ENCODE measurements at places on chromosomes 3 and 15.

- peaks cover 15% of the 10 kb centered on the region for H3K4me1 ChIP-seq
- no peak for DNase-seq
- H3K36me3 ChIP-seq: peaks cover 3% of the 10 kb centered on the region
- peak overlapping the region; percentile 36 for H3K27ac ChIP-seq
Measured at GRCh38 chr15:60442031-60442650, 36.8 kb downstream of the ICE2 start.

DNA sequence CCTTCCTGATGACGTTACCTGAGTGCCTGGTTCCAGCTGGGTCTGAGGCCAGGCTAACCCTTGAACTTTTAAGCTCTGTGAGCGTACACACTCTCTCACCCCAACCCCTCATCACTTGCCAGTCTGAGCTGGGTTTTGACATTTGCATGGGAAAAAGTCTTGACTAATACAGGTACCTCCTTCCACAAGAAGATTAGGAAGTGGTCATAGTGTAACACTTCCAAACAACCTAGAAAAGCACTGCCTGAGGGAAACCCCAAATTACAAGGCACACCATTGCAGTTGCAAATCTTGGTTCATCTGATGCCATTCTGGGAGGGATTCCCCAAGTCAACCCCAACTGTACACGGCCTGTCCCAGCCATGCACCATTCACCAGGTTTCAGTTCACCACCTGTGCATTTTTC lies 499.8 kb downstream of the FOXP1 start:
- H3K4me1 ChIP-seq: peaks cover 65% of the 10 kb centered on the region
- peaks cover 7% of the 10 kb centered on the region for H3K36me3 ChIP-seq
- H3K27ac ChIP-seq: no peak overlapping the region
- H3K27me3 ChIP-seq: no peaks in the 10 kb centered on the region
- DNase-seq: no peak
- no peak overlapping the region for H3K4me3 ChIP-seq

GRCh38 chr15:32787949-32788348 lies 70.1 kb downstream of the GREM1 start:
- H3K36me3 ChIP-seq: peaks cover 2% of the 10 kb centered on the region
- no peak overlapping the region for H3K4me3 ChIP-seq
- H3K27ac ChIP-seq: no peak overlapping the region
- H3K4me1 ChIP-seq: peaks cover 19% of the 10 kb centered on the region

GRCh38 chr3:11555881-11556633 lies 87.7 kb downstream of the VGLL4 start:
- DNase-seq: no peak
- H3K36me3 ChIP-seq: peaks cover 31% of the 10 kb centered on the region
- H3K4me3 ChIP-seq: no peak overlapping the region

DNA sequence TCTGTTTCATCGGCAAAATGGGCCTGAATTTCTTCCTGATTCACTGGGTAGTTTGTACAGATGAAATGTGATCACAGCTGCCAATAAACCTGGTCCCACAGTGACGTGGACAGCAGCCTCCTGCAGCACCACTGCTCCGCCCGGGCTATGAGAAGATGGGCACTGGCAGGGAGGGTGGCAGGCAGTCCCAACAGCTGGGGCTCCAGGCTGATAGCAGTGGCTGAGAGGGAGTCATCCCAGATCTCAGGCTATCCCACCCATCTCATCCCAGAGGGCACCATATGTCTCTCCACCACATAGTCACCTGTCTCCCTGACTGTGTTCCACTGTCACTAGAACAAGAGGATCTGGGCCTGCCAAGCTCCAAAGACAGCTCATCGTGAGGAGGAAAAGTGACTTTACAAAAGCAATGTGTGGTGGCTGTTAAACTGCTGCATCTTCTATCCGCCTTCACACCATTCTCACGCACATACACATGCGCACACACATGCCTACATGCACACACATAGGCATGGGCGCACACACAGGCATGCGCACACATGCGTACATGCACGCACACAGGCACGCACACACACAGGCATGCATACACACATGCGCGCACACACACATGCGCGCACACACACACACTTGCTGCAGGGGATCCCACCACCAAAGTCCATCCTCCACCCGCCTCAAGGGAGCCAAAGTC lies 46.2 kb downstream of the RGMA start:
- H3K4me1 ChIP-seq: peaks cover 3% of the 10 kb centered on the region
- DNase-seq: peak; percentile 41
- no peak overlapping the region for H3K4me3 ChIP-seq
- no peak overlapping the region for H3K27ac ChIP-seq

DNA sequence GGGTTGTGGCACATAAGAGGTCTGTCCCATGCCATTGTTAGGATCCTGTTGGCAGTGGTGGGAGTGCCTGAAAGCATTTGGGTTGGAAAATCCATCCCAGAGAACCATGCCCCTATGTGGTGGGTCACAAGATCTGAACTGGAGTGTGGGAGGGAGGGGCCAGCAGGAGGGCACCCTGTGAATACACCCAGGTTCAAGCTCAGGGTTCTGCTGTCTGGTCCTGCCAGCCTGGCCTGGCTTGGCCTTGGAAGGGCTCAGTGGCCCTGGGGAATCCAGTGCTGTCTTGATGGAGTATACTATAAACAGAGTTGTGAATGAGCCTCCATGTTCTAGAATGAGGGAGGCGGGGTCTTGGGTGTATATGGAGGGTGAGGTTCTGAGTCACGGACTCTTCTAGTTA lies 11.8 kb downstream of the ANKDD1A start:
- H3K36me3 ChIP-seq: peaks cover 3% of the 10 kb centered on the region
- H3K27me3 ChIP-seq: no peaks in the 10 kb centered on the region
- no peak overlapping the region for H3K27ac ChIP-seq
- H3K4me1 ChIP-seq: peaks cover 12% of the 10 kb centered on the region
- DNase-seq: no peak
- no peak overlapping the region for H3K4me3 ChIP-seq

DNA sequence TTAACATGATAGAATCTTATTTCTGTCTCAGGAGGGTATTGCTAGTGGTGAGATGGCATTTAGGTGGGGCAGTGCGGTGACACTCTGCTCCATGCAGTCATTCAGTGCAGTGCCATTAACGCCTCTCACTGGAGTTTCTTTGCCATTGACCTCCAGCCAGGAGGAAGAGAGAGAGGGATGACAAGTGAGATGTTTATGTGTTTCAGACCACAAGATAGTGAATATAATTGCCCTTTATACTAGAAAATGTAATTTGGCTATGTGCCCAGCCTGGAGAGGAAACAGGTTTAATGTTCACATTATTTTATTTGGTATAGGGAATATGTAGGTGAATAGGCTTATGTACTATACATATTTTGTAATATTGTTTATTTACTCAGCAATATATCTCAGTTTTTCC lies 84.5 kb downstream of the ZIC1 start:
- H3K36me3 ChIP-seq: no peaks in the 10 kb centered on the region
- DNase-seq: no peak
- no peaks in the 10 kb centered on the region for H3K27me3 ChIP-seq
- no peak overlapping the region for H3K27ac ChIP-seq
- H3K4me3 ChIP-seq: no peak overlapping the region
- H3K4me1 ChIP-seq: no peaks in the 10 kb centered on the region

DNA sequence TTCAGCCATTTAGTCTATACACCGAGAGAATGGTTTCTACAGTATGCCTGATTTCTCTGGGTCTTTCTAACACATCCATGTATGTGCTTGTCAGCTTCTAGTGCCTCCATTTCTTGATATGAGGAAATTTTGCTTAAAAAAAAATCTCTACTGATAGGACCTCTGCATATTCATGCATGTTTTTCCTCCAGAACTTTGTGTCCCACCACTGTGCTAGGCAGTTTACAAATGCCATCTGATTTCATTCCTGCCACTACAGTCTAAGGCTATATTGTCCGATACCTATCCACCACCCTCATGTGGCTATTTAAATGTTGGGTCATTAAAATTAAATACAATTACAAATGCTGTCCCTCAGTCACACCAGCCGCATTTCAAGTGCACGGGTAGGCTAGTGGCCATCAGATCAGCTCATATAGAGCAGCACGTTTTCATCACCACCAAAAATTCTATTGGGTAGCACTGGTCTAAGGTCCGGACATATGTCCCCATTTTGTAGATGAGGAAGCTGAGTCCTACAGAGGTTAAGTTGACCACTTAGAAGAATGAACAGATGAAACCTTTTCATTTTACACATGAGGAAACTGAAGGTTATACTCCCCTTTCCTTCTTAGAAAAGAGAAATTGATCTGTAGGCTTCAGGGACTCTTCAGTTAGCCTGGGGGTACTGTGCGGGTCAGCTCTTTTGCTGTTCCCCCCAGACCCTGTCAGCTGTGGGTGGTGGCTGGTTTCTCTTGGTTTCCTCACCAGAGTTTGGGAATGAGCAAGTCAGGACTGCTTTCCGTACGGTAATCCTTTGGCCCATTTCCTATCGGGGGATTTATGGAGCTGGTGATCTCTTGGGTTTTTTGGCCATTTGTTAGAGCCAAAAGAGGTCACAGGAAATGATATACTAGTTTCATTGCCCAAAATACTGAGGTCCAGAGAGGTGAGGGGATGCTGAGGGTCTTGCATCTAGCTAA lies 56.5 kb downstream of the SMAD3 start:
- peaks cover 71% of the 10 kb centered on the region for H3K4me1 ChIP-seq
- no peaks in the 10 kb centered on the region for H3K27me3 ChIP-seq
- H3K4me3 ChIP-seq: no peak overlapping the region
- peak overlapping the region; percentile 95 for H3K27ac ChIP-seq

DNA sequence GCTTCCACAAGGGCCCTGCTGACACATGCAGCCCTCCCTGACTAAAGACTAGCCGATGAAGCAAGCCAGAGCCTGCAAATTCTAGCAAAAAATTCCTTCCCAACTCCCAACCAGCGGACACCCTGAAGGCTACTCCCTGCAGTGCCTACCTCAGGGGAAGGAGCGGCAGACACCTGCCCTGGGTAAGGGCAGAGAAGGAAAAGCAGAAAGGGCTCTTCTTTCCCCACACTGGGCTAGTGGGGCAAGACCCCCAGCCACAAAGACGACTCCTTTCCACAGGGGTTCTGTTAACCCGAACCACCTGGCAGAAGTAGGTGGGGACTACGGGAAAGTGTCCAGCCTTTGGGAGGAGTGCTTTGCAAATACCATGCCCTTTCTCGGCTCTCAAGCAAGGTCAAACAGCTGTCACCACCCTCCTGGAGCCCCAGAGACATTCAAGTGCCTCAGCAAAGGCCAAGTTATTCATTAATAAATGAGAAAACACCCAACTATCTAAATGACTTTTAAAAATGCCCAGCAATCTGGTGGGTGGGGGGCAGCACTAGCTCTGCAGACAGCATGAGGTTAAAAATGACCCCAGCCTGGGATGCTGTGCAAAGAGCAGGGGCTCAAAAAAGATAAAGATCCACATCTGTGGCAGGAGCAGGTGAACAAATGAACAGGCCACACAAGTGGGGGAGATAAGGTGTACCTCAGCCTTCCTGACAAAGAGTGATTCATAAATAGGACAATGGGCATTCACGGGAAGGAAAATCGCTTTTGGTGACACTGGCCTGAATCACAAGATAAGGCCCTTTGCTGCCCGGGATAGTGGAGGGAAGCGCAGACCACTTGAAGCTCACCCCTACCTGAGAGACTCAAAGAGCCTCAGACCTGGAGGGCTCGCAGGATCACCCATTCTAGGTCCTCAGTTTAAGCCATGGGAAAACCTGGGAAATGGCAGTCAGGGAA lies 33.0 kb downstream of the CCDC12 start:
- peak overlapping the region; percentile 45 for H3K27ac ChIP-seq
- H3K4me3 ChIP-seq: no peak overlapping the region
- peaks cover 18% of the 10 kb centered on the region for H3K36me3 ChIP-seq
- H3K27me3 ChIP-seq: no peaks in the 10 kb centered on the region

DNA sequence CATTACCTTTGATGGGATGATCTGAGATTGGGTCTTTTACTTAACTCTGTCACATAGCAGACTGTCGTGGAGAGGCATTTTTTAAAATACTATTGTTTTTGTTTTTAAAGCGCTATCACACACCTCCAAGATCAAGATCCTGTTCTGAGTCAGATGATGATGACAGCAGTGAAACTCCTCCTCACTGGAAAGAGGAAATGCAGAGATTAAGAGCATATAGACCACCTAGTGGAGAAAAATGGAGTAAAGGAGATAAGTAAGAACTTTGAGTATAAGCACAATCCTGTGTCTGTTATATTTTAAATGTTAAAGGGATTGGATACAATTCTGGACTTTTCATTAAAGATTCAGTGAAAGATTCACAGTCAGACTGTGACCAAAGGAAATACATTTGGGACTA lies 18.4 kb upstream of the ZBTB47 start:
- H3K27me3 ChIP-seq: no peaks in the 10 kb centered on the region
- DNase-seq: no peak

DNA sequence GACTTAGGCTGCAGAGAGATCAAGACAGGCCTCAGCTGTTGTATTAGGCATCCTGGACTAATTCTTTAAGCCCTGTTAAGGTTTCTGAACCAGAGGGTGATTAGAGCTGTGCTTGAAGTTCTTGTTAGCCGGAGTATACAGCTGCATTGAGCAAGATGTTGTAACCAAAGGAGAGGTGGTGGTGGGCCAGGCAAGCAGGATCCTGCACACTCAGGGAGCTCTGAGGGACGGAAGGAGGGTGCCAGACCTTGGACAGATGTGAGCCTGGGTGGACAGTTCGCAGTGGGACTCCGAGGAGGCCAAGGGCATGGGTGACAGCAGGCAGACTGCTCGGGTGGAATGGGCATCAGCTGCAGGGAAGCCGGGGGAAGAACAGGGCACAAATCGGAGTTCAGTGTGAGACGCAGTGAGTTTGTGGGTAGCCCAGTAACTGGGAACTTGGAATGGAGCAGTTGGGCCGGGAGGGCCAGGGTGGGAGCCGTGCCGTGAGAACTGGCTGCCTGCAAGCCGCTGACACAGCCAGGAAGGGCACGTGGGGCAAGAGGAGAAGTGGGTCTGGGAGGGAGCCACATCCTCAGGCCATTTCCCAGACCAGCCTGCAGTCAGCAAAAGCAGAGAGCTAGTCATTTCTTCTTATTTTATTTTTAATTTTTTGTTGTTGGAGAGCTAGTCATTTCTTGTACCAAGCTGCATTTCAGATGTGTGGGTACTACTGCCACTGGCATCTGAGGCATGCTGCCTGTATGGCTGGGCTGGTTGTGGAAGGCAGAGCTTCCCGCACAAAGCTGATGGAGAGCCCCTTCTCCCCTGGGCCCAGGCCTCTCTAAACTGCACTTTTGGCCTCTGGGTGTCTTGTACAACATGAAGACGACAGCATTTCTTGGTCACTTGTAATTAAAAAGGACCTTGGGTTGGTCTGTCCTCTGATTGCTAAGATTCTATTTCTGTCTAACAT lies 61.0 kb downstream of the PGPEP1L start:
- no peaks in the 10 kb centered on the region for H3K27me3 ChIP-seq
- H3K4me3 ChIP-seq: no peak overlapping the region
- peaks cover 53% of the 10 kb centered on the region for H3K4me1 ChIP-seq
- no peak for DNase-seq

Measured in chondrocyte (in vitro differentiated cells).